ENCODE measurements at places on chromosomes 4 and X.

- DNase-seq, result peak; percentile 21
These were observed 97.3 kb downstream of the RS1 start for GRCh38 chrX:18574591-18574990.

DNA sequence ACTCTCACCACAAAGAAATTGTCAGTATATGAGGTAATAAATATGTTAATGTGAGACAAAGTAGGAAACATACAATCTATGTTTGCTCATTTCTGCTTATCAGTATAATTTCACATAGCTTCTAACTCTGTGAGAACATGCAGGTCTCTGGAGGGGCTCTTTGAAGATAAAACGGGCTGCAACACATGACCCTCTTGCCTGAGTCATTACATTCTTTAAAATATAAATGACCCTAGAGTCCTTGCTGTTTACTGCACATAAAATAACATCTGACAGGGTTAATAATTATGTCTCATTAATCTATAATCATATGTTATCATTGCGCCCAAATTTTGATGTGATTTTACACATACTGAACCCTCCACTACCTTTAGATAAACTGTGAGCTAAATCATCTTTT is 681.5 kb downstream of the ARAP2 start:
- no peak for DNase-seq

DNA sequence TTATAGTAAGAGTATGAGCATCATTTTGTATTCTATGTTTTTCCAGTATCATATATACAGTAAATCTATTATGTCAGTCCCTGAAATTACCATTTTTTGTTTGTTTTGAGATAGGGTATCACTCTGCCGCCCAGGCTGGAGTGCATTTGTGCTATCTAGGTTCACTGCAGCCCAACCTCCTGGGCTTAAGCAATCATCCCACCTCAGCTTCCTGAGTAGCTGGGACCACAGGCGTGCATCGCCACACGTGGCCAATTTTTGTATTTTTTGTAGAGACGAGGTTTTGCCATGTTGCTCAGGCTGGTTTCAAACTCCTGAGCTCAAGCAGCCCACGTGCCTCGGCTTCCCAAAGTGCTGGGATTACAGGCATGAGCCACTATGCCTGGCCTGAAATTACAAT is 85.6 kb downstream of the ZNF330 start:
- DNase-seq, result no peak

- DNase-seq, result no peak
These were observed 281.8 kb upstream of the TEX13A start for GRCh38 chrX:105502336-105502735.
